Left lung (tissue), 14 donors: ENCODE measurements at places on chromosomes 7 and 10.

DNA sequence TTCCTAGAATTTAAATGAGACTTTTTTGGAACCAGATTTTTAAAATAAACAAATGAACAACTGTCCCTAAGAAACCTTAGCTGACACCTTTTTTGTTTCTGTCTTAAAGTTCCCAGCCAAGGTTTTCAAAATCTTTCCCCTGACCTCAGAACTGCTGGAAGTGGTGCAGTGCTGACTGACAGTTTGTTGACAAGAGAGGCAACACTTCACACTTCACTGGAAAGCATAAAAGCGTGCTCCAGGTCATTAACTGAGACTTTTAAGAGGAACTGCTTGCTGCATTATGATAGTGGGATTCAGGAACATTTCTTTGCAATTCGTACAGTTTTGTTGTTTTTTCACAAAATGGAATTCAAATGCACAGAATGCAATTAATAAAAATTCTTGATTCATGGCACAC is 36.2 kb downstream of the SYPL1 start:
- DNase-seq: no peak

DNA sequence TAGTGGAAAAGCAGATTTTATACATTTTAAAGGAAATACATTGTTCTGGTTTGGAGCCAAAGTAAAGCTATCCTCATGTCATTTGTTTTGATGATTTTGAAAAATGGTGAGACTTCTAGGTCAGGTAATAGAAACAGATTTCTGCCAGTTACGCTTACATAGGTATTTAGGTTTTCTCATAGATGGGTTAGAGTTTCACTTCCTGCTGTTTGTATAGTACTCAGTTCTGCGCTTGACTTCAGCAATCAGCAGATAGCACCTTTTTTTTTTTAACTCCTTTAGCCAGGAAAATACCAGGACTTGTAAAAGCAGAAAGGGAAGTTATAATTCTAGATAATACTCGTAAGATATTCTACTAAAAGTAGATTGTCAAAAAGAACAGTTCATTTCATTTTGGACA is 209.8 kb upstream of the POM121L12 start:
- no peak for DNase-seq

GRCh38 chr7:100893910-100894721 is 1.6 kb downstream of the ACHE start:
- DNase-seq: peak; percentile 76

GRCh38 chr10:28761084-28761846 is 83.9 kb downstream of the BAMBI start:
- peak; percentile 34 for DNase-seq

- no peak for DNase-seq
These were observed 1034.5 kb upstream of the LRRTM3 start for GRCh38 chr10:65891073-65891981.

GRCh38 chr10:117215079-117215478 is 17.8 kb downstream of the KCNK18 start:
- no peak for DNase-seq

- DNase-seq: no peak
These were observed 52.2 kb downstream of the C10orf120 start for GRCh38 chr10:122647383-122647968.

GRCh38 chr7:28704706-28705105 is 253.4 kb downstream of the TRIL start:
- no peak for DNase-seq

GRCh38 chr7:105216786-105217185 is 171.9 kb downstream of the SRPK2 start:
- no peak for DNase-seq

DNA sequence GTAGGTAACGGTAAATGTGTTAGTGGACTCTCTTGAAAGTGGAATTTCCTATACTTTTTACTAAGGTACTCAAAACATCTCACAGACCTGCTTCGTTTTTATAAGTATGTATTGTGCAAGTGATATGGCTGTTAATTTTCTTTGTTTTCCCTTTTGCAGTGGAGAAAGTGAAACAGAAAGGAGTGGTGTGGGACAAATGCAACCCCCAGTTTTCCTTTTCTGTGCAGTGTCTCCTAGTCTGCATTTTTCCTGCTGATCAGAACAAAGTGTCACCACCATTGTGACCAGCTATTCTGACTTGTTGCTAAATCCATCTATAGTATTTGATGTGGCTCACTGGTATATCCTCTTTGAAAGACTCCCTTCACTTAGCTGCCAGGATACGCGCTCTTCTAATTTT is 410.0 kb downstream of the EXOC4 start:
- no peak for DNase-seq

GRCh38 chr10:62501547-62501946 is 127.4 kb downstream of the ZNF365 start:
- DNase-seq: no peak

DNA sequence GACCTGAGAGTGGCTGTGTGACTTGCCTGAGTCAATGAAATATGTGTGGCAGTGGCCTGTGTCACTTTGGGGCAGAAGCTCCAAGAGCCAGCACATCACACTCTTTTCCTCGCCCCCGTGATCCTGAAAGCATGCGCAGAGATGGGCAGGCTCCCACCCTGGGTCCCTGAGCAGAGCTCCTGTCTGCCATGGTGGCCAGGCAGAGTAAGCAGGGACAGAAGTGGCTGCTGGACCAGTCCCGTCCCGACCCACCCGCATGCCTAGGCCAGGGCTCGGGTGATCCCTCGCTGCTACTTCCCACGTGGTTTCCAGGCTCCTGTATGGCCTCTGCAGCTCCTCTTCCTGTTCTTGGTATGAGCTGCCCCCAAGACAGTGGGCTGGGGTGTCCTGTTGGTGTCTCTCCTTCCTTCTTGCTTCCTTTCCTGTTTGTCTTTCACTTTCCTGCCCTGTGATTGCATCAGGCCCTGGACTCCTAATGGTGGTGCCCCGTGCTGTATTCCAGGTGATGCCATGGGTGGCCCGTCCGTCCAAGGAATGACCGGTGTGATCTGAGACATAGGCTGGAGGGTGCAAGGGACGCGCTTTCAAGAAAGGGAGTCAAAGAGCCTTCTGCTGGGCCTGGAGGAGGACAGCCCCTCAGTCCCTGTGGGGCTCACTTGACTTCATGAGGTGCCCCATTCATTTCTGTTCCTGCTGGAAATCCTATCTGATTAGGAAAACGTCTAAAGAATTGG is 71.4 kb upstream of the SHH start:
- DNase-seq: no peak

DNA sequence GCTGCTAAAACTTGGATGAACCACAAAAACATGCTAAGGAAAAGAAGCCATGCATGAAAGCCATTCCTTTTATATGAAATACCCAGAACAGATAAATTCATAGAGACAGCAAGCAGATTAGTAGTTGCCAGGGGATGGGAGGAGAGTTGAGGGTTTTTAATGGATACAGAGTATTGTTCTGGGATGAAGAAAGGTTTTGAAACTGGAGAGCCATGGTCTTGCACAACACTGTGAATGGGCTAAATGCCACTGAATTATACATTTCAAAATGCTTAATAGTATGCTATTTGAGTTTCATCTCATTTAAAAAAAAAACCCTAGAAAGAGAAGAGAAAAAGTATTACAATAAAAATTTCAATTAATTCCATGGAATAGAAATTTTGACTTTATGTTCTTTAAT is 154.3 kb downstream of the GNAT3 start:
- DNase-seq: no peak

GRCh38 chr7:967361-968082 is 7.8 kb downstream of the COX19 start:
- no peak for DNase-seq

DNA sequence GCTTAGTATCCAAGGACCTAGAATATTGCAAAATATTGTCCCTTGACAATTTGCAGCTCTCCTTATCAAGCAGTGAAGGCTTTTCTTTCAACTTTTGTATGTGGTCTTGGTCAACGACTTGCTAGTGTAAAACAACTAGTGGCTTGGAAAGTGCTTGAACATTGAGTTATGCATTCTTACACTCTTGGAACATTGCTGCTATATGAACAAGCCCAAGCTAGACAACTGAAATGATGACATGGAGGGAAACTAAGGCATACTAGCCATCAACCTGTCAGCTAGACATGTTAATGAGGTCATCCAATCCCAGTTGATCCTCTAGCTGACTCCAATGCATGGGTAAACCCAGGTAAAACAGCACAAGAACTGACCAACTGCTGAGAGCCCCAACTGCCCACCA is 12.7 kb upstream of the DMTF1 start:
- DNase-seq: no peak
